Esophagus muscularis mucosa (tissue), 4 donors: ENCODE measurements at places on chromosomes 11 and 22. TPM values are rescaled to one million over a fixed set of nuclear protein-coding genes. Genes with fewer than 3 reads are reported as not detected.

Gene CDKN1C
- 217 TPM for total RNA-seq

Gene DDX25
- total RNA-seq = not detected

GRCh38 chr11:11512929-11513328 is 108.9 kb downstream of the GALNT18 start:
- no peak for DNase-seq
- H3K27me3 ChIP-seq = no peaks in the 10 kb centered on the region
- H3K4me3 ChIP-seq = no peak overlapping the region
- H3K4me1 ChIP-seq = peaks cover 39% of the 10 kb centered on the region
- no peak overlapping the region for H3K27ac ChIP-seq

- H3K27ac ChIP-seq = no peak overlapping the region
- no peak for DNase-seq
- H3K27me3 ChIP-seq = no peaks in the 10 kb centered on the region
Measured at GRCh38 chr11:44577231-44577830, 11.9 kb downstream of the CD82 start.

GRCh38 chr11:73321604-73322381 is 13.7 kb downstream of the ARHGEF17 start:
- H3K4me3 ChIP-seq = no peak overlapping the region
- no peak for DNase-seq
- H3K27ac ChIP-seq = peak overlapping the region; percentile 99
- peaks cover 100% of the 10 kb centered on the region for H3K4me1 ChIP-seq
- no peaks in the 10 kb centered on the region for H3K36me3 ChIP-seq

DNA sequence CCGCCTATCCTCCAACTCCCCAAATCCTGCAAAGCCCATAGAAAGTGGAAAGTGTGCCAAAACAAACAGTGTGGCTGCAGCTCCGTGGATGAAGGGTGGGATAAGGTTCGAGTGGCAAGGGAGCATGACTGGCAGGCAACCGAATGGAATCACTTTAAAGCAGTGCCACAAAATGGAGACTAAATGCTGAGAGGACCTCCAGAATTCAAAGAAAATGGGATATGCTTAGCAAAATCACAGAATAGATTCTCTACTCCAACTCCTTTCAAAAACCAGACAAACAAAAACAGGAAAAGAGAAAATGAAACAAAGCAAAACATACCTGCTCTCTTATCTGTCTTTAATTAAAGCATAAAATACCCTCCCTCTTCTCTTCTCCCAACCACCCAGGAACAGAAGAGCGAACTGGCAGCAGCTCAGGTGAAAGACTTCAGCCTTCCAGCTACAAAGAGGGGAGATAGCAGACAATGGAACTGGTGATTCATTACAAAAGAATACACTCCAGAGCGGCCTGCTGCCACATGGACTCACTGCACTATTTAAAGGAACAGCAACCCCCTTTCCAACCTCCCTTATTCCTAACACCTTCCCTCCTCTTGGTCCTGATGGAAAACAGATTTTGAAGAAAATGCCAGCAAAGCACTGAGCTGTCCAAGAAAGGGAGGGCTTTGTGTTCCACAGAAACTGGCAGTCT is 118.5 kb downstream of the APOL5 start:
- no peak for DNase-seq
- peak overlapping the region; percentile 43 for H3K4me3 ChIP-seq
- H3K4me1 ChIP-seq = peaks cover 81% of the 10 kb centered on the region
- peak overlapping the region; percentile 77 for H3K27ac ChIP-seq
- H3K36me3 ChIP-seq = no peaks in the 10 kb centered on the region
- no peaks in the 10 kb centered on the region for H3K27me3 ChIP-seq

DNA sequence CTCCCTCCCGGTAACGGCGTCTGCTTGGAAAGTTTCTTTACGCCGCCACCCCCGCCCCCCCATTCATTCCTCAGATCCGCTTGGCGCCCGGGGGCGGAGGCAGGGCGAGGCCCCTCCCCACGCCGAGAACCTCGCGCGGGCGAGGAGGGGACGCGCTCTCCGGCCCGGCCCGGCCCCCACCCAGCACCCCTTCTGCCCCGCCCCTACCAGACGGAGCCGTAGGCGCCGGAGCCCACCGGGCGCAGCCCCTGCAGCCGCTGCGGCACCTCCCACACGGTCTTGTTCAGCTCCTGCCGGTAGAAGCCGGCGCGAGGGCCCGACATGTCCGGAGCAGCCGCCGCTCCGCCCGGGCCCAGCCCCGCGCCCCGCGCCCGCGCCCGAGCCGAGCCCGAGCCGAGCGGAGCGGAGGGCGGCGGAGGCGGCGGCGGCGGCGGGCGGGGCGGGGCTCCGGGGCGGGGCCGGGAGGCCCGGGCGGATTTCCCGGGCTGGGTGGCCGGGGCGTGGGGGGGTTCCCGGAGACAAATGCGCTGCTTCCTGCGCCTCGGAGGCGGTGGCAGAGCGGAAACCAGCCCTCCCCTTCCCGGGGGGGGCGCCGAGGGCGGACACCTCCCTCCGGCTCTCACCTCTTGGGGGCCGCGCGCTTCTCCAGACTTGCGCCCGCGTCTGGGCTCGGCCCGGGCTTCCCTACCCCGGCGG is at the start of gene MAPK11:
MAPK11 (minus strand) TSS at position 411 of the 696 bp plus-strand sequence; CDS start at position 323, 88 bp downstream.
- H3K27me3 ChIP-seq = no peaks in the 10 kb centered on the region
- H3K27ac ChIP-seq = peak within 1 kb of the TSS; percentile 72
- peak within 1 kb of the TSS; percentile 58 for H3K4me3 ChIP-seq
- peaks cover 61% of the 10 kb centered on the region for H3K4me1 ChIP-seq
- DNase-seq = no peak

GRCh38 chr11:125871391-125872137 is 15.9 kb upstream of the HYLS1 start:
- no peak overlapping the region for H3K27ac ChIP-seq
- H3K4me1 ChIP-seq = no peaks in the 10 kb centered on the region
- H3K36me3 ChIP-seq = no peaks in the 10 kb centered on the region
- no peak overlapping the region for H3K4me3 ChIP-seq

DNA sequence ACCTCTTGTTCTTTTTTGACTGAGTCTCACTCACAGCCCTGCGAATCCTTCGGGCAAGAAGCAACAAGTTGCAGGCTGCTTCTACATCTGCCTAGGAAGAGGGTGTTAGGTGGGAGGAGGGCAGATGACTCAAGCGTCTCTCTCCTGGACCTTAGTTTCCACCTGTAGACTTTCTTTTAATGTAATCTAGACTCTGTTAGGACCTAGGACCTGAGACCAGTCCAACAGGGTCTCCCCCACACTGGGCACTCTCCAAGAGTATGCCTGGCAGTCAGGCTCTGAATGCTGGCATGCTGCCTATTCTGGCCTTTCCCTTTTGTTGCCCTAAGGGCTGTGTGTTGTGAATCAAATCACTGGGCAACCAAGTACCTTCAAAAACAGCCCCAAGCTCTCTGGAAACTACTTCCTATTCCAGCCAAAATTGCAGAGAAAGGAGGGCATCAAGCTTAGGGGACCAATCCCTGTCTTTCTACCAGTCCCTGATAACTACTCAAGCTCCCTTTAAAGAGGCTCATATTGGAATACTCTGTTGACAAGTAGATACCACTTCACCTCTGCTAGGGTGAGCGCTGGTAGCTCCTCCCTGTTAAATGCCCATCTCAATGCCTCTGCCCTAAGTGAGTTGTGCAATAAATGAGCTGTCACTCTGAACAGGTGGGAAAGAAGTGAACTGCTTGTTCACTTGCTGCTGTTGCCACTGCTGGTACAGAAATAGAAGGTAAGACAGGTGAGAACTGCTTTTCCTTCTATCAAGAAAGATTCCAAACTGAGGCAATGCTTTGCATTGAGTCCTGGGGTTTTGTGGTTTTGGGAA is at the start of gene BBOX1:
BBOX1 (plus strand) TSS at position 514 of the 814 bp plus-strand sequence. CDS start 14,616 bp downstream, outside the sequence.
- no peaks in the 10 kb centered on the region for H3K36me3 ChIP-seq
- H3K4me3 ChIP-seq = no peak within 1 kb of the TSS
- H3K4me1 ChIP-seq = peaks cover 20% of the 10 kb centered on the region

DNA sequence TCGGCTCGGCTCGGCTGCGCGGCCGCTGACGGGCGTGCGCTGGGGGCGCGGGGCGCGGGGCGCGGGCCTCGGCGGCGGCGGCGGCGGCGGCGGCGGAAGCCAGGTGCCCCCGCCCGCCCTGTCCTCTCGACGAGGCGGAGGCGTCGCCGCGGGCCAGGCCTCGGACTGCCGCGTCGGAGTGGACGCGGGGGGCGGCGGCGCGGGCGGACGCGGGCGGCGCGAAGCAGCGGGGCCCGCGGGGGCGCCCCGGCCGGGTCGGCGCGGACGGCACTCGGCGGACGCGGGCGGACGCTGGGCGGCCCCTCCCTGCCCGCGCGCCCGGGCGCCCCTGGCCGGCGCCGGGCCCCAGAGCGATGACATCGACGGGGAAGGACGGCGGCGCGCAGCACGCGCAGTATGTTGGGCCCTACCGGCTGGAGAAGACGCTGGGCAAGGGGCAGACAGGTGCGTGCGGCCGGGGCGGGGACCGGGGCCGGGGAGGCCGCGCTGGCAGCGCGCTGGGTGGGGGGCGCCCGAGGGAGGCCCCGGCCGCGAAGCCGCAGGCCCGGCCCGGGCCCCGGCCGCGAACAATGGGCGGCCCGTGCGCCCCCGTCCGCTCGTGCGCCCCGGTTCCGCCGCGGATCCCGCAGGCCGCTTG is at the start of gene BRSK2:
BRSK2 (plus strand) TSS at position 3 of the 637 bp plus-strand sequence; CDS start at position 354, 351 bp downstream.
- peak within 1 kb of the TSS; percentile 58 for H3K4me3 ChIP-seq
- peaks cover 49% of the 10 kb centered on the region for H3K27me3 ChIP-seq
- H3K27ac ChIP-seq = peak within 1 kb of the TSS; percentile 76
- DNase-seq = no peak
- H3K4me1 ChIP-seq = peaks cover 21% of the 10 kb centered on the region
- no peaks in the 10 kb centered on the region for H3K36me3 ChIP-seq

GRCh38 chr22:24585461-24585860 is 7.4 kb downstream of the LRRC75B start:
- no peak overlapping the region for H3K4me3 ChIP-seq
- H3K27ac ChIP-seq = peak overlapping the region; percentile 80
- peaks cover 28% of the 10 kb centered on the region for H3K4me1 ChIP-seq
- no peaks in the 10 kb centered on the region for H3K27me3 ChIP-seq
- peaks cover 52% of the 10 kb centered on the region for H3K36me3 ChIP-seq

DNA sequence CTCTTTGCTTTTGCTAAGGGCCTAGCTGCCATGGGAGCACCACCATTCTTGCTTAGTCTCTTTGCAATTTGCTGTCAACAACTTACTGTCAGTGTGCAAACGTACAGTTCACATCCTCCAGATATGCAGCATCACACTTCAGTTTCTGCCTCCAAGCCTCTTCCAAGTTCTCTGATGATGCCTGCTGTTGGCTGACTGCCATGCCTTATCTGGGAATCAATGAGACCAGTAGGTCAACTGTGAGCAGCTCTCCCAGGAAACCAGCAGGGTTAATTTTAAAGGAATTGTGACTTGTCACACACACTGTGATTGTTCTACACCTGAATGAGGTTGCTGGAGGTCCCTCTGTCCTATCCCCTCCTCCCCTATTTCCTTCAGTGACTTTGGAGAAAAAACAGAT is 56.0 kb downstream of the COPB1 start:
- DNase-seq = no peak
- H3K27me3 ChIP-seq = no peaks in the 10 kb centered on the region
- H3K4me3 ChIP-seq = no peak overlapping the region
- peaks cover under 1% of the 10 kb centered on the region for H3K4me1 ChIP-seq
- no peak overlapping the region for H3K27ac ChIP-seq

GRCh38 chr11:85935751-85936150 is 80.6 kb downstream of the CCDC83 start:
- no peaks in the 10 kb centered on the region for H3K27me3 ChIP-seq
- no peaks in the 10 kb centered on the region for H3K36me3 ChIP-seq
- H3K27ac ChIP-seq = no peak overlapping the region
- no peak for DNase-seq
- H3K4me3 ChIP-seq = no peak overlapping the region
- peaks cover 5% of the 10 kb centered on the region for H3K4me1 ChIP-seq
